ENCODE measurements at places on chromosomes 2 and 18. TPM values are rescaled to one million over a fixed set of nuclear protein-coding genes. Genes with fewer than 3 reads are reported as not detected.

GRCh38 chr2:26011990-26012856, 21.7 kb upstream of the RAB10 start:
- DNase-seq, result peak; percentile 53

GRCh38 chr2:175684466-175684865, 317.6 kb downstream of the LNPK start:
- no peak for DNase-seq

- no peak for DNase-seq
These were observed 261.1 kb upstream of the TRIB2 start for GRCh38 chr2:12455661-12456060.

DNA sequence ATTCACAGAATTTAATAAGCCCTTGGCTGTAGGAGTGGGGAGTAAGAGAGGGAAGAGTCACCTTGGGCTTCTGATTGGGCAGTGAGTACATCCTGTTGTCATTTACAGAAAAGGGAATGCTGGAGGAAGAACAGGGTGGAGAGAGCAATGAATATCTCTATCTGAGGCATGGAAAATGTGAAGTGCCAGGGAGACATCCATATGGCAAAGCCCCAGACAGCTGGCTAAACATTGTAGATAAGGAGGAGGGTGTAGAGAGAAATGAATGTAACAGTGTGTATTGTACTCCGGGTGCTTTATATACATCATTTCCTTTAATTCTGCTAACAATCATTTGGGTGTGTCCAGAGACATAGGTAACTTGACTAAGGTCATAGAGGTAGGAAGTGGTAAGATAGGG, 103.5 kb downstream of the UPP2 start:
- no peak for DNase-seq

GRCh38 chr2:190781604-190782198, 98.9 kb upstream of the GLS start:
- peak; percentile 88 for DNase-seq

Gene RGPD4
- not detected for total RNA-seq

Gene SIX3
- not detected for total RNA-seq

GRCh38 chr2:37784759-37785149, 113.3 kb upstream of the CDC42EP3 start:
- no peak for DNase-seq

GRCh38 chr2:47964722-47965434, 58.6 kb upstream of the FBXO11 start:
- no peak for DNase-seq

Gene GDF7
- 28.1 TPM for total RNA-seq

DNA sequence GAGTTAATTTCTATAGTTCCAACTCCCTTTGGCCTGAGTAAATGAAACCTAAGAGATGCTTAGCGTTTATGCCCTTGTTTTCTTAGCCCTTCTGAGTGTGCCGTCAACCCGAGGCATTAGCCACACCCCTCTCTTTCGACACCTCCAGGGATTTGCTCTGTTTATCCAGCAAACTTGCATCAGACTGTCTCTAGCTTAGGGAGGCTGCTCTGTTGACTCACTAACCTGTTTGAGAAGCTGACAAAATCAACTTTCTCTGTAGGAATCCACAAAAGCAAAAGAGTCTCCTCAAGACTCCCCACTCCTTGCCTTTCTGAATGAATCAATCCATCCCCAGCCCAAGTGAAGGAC, 317.6 kb downstream of the TNS1 start:
- no peak for DNase-seq

Gene UGT1A3
- total RNA-seq, result not detected

DNA sequence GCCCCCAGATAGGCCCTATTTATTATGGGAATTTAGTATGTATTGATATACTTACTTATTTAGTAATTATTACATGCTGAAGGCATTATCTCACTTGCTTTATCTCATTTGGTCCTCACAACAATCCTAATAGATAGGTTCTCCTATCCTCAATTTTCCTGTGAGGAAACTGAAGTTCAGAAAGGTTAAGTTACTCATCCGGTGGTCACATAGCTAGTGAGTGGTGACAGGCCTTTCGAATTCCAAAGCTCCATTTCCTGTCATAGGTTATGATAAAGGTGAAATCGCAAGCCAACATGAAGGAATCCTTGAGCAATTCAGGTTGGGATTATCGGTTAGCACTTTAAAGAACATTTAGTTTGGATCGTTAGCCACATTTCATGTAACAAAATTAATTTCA, 33.3 kb downstream of the NAB1 start:
- peak; percentile 72 for DNase-seq

Gene SMIM21
- total RNA-seq, result not detected

- DNase-seq, result no peak
These were observed 30.5 kb upstream of the SGPP2 start for GRCh38 chr2:222393733-222394267.

Gene RTP5
- not detected for total RNA-seq

Gene PPP1R1C
- total RNA-seq, result 0.51 TPM

DNA sequence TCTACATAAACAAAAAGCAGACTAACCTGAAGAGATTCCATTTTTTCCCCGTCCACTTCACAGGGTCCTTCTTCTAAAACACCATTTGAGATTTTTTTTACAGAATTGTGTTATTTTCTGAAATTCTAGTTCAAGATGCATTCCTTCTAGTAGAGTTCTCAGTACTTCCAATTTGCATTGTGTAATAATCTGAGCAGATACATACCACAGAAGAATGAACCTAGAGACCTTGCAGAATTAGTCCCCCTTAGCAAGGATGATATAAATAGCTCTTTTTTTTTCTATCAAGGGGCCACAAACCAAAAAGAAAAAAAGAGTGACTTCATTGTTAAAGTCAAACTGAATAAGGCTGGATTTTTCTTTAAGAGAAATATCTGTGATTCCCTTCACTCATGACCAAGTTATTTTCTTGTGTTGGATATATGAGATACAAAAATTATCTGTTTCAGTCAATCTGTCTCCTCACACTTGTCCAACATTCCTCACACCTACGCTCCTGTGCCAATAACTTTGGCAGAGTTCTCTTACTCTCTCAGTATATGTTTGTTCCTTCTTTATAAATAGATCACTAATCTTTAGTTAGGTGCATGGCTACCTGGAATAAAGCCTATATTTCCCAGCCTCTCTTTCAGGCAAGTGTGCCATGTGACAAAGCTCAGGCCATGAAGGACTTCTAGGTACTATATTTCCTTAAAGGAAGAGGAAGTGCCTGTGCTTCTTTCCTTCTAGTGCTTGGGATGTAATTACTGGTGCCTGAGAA, 183.5 kb downstream of the ZNF385B start:
- no peak for DNase-seq

- no peak for DNase-seq
These were observed 349.0 kb downstream of the CMPK2 start for GRCh38 chr2:6516674-6517073.

DNA sequence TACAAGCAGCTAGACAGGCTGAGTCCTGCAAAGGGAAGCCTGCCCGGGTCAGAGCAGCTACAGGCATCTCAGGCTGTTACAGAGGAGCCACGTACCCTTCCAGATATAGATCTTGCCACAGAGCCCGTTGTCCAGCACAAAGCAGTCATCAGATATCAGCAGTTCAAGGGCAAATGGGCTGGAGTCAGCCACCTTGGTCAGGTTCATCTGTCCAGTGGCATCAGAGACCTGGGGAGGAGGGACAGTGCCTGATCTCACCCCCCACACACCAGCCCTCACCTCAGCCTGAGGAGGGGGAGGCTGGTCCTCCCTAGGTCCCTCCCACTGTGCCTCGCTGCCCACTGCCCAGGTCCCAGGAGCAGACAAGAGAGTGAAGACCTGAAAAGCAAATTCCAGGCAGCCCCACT, 12.2 kb downstream of the CAPG start:
- DNase-seq, result no peak

- DNase-seq, result no peak
These were observed 1036.5 kb upstream of the FANCL start for GRCh38 chr2:59277671-59278070.

Gene REG3G
- total RNA-seq, result not detected

GRCh38 chr2:80592106-80592505, 287.6 kb upstream of the LRRTM1 start:
- DNase-seq, result no peak

Gene IL37
- not detected for total RNA-seq

DNA sequence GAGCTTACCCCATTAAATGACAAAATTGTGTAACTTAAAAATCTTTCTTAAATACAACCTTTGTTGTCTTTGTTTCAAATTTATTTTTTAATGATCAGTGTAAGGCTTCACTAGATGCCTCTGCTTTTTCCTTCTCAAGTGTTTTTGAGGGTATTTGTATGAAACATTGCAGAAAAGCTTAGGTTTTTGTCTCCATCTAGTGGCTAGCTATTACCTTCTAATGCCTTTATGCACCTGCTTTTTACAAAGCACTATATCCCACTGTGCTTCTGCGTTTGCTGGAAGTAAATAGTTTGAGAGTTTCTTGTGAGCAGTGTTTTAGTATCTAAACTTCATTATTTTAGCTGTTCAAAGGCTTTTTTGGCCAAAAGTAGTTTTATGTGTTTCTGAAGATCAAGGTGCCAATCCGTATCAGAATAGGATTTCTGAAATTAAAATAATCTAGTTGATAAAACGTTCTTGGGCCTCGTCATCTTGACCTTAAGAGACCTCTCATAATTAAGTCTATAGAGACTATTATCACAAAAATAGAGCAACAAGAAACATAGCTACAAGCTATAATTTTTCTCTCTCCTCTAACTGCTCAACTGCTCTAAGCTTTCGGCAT, 47.0 kb downstream of the IWS1 start:
- peak; percentile 81 for DNase-seq

DNA sequence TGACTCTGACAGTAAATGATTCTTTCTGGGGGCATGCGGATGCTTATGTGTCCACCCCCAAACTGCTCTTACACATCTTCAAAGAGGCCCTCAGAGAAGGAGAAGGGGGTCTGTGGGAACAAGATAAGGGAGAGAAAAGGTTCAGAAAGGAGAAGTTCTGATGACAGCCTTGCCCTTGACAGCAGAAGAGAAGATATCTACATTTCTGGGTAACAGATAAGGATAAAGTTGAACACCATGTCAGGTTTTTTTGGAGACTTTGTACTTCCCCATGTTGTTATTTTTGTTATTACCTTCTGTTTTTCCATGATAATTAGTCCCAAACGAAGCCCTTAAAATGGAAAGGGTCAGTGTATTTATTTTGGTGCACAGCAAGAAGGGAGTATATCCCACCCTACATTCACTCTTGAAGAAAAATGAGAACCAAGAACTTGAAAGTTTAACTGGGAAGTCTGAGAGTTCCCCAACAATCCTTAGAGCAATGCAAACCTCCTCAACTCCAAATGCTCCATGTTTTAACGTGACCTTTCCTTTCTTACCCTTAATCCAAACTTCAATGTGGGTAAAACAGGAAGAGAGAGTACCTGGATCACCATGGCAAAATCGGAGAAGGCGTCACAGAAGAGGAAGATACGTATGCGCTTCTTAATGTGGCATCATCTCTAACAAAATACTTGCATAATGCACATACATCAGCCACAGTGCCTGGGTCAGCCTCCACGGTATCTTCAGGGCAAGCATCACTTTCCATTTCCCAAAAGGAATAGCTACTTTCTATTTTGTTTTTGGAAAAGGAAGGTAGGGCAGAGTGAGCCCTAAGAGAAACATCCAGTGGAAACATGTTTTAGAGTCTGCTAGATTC, 264.6 kb upstream of the STON1 start:
- no peak for DNase-seq

DNA sequence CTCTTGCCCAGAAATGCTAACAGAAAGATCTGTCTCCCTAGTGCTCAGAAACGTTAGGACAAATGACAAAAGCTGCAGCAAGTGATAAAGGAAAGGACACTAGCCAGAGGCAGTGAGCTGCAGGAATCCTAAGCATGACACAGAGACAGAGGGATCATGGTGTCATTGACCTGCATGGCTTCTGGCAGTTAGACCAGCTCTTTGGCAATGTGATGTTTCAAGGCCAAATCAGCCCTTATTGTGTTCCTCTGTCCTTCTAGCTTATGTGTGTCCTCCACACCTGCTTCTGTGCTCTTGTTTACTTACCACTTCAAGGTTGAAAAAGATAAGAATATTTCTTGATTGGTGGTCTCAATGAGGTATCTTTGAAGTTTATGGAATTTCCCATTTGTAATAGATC, 120.8 kb downstream of the RHBDD1 start:
- DNase-seq, result no peak

DNA sequence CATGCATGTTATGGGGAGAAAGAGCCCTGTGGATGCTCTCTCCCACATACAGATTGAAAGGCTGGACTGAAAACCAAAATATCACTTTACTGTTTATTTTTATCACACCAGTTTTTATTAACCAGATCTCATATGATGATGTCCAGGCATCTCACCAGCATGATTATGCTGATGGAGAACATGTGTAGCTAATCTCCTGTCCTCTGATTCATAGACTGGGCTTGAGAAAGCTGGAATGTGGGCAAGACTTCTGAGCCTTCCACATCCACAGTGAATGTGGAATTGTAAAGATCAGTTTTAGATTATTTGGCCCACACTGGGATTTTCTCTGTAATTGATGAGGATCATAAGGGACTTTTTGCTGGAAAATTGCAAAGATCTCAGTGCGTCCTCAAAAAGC, 137.9 kb downstream of the ICOS start:
- no peak for DNase-seq

DNA sequence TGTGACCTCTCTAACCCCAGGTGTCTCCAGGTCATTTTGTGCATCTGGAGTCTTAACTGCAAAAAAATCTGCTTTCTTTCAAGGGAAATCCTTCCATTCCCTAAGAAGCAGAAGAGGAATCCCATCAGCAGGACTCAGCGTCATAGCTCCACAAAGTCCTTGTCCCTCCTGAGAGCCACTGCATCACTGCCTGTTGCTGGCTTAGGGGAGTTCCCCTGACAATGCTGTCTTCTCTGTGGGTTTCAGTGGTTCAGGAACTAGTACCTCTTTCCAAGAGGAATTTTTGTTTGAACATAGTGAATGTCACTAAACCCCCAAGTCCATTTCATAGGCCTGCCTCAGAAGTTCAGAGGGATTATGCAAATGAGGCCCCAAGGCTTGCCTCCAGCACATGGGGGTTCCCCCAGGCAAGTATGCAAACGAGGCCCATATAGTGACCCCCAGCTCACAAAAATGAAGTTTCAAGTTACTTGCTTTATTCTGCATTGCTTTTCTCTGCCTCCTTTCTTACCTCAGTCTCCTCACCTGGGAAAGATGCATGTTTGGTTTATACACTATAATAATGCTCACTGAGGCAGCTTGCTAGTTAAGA, 513.9 kb upstream of the MEX3C start:
- DNase-seq, result no peak

Gene BBS5
- 3.2 TPM for total RNA-seq

Gene PID1
- under 0.01 TPM for total RNA-seq

- DNase-seq, result no peak
These were observed 106.3 kb upstream of the GPC1 start for GRCh38 chr2:240329116-240329665.

Gene MOGAT1
- not detected for total RNA-seq

Gene XIRP2
- not detected for total RNA-seq

Gene NT5C1B
- not detected for total RNA-seq

Gene RBM44
- total RNA-seq, result 0.65 TPM
